H4 (cell line): ENCODE measurements at places on chromosomes 1 and 21. TPM values are rescaled to one million over a fixed set of nuclear protein-coding genes. Genes with fewer than 3 reads are reported as not detected.

GRCh38 chr1:11335417-11336056 lies 62.5 kb downstream of the UBIAD1 start:
- DNase-seq, result no peak

SPATA17 gene
- 0.27 and 0.39 TPM in 2 replicates for total RNA-seq

DNA sequence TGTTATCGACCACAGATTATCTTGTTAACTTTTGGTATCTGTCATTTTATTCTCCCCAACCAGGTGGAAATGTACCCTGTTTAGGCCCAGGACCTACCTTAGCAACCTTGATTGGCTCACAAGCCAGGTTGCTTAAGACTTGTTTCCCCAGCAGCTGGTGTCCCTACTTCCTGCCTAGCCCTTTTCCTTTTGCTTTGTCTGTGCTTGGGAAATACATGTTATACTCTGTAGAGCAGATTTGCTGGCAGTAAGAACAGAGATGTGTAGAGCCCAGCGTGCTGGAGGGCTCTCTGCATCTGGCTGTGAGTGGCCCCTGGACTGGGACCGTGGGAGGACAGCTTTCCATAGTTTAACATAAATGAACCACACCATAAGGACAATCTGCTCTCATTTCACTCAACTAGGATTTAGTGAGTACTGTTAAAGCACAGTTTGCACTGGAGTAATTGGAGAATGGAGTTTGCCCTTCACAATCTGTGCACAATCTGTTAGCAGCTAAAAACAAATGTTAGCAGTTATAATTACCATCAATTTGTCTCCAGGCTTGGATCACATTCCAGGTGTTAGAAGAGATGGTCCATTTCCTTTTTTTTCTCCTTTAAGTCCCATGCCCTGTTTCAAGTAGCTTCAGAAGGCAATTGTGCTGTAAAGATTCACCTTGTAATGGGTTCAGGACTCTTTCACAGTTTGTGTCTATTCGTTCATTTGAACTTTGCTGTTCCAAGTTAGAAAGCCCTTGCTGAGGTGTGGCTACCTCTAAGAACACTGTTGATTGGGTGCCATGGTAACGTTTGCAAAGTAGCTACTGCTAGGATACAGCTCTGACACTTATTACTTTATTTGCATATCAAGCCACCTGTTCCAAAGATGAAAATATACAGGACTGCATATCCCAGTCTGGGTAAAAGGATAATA lies at the start of gene APOBEC4:
TSS of gene APOBEC4 (minus strand) at position 770 of the 915 bp plus-strand sequence. CDS start 4,535 bp downstream, outside the sequence.
- no peak for DNase-seq

KCNE1 gene
- not detected in 2 replicates for total RNA-seq

- no peak for DNase-seq
Measured at GRCh38 chr1:22876359-22877111, 96.1 kb downstream of the LACTBL1 start.

RXFP4 gene
- total RNA-seq, result not detected in 2 replicates

- no peak for DNase-seq
Measured at GRCh38 chr21:16767201-16767600, 745.6 kb upstream of the CXADR start.

- DNase-seq, result peak; percentile 95
Measured at GRCh38 chr1:35268282-35269200, at the start of gene ZMYM4. Gene ZMYM4, plus strand, starts transcription at chr1:35268709. Its CDS starts 338 bp downstream, at chr1:35269047.
